ENCODE measurements at places on chromosomes 4 and X.

DNA sequence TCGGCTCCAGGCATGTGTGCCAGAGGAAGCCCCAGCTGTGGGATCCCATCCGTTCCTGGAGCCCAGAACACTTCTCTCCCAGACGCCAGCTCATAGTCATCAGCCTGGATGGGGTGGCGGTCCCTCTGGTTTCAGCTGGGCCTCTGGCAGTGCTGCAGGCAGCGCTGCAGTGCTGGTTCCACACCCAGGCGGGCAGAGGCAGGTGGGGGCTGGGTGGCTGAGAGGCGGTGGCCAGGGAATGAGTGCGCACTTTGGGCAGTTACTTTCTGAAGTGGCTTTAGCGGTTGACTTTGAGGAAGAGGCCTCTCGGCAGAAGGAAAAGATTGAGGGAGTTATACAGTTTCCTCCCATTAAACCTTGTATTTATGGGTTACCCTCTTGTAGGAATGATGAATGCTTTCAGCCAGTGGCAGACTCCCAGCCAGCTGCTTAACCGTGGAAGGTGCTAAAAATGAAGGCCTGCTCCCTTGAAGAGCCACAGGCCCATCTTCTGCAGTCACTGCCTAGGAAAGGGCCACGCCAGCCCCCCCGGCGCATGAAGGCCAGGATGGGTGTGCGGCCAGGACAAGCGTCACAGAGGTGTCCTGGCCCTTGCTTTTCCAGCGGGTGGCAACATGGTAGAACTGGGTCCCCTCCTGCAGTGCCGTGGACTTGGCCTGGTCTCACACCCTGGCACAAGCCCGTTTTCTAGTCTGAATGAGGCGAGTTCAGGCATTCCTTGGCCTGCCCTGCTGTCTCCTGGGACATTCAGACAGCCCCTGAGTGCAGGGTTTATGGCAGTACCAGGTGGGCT lies 9.9 kb downstream of the TADA2B start:
- no peak for DNase-seq

DNA sequence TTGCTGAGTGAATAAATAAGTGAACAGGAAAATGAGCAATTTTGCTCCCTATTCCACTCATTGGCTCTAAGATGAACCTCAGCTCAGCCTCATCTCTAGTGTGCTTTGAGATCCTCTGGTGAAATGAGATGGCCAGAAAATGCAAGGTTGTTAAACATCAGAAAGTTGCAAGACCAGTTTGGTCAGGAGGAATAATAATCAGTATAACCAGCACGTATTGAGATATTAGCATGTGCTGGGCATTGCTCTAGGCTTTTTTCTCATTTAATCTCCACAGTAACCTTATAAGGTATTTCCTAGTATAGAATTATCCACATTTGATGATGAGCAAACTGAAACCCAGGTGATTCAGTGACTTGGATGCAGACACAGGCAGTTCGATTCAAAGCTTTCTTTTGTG lies 110.5 kb upstream of the PAK3 start:
- DNase-seq = no peak

DNA sequence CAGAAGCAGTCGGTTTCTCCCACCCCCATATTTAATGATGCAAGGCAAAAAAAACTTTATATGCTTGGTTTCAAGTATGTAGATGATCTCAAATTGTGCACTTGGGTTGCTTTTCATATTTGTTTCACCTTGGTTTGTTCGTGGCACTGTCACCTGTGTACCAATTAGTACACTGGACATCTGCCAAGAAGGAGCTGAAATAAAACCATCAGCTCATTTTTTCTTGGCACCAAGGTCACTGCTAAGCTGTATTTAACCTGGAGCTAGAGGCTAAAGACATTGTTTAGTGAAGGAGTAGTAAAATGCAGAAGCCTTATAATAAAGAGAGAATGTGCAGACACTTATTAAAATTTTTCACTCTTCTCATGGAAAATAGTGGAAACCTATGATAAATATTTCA lies 430.8 kb downstream of the ARHGAP24 start:
- DNase-seq = no peak

DNA sequence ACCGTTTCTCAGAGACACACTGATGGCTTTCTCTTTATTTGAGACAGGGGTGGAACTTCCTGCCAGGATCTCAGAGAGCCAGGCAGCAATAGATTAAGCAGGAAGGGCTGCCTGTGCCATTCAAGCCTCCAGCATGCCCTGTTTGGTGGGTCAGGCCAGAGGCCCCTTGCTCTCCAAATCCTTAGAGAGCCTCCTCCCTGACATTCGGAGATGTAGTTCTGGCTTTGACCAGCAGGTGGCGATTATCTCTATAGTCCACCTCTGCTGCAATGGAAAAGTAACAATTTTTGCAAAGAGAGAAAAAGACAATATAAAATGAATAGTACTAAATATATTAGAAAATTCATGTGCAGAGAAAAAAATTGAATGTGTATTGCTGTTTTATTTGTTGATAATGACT lies 93.9 kb downstream of the NXF2B start:
- DNase-seq = no peak

DNA sequence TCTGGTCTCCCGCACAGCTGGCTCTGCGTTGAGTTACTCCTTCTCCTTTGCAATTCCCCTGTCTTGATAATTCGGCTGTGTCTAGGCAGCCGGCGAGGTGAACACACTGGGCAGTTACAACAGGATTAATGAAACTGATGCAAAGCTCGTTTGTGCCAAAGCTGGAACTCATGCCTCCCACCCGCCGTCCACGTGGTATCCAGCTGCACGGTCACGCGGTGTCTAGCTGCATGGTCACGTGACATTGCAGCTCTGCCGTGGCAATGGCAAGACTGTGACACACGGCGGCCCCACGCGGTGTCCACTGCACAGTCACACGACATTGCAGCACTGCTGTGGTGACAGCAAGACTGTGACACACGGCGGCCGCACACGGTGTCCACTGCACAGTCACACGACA lies 31.2 kb upstream of the LRPAP1 start:
- DNase-seq = no peak

DNA sequence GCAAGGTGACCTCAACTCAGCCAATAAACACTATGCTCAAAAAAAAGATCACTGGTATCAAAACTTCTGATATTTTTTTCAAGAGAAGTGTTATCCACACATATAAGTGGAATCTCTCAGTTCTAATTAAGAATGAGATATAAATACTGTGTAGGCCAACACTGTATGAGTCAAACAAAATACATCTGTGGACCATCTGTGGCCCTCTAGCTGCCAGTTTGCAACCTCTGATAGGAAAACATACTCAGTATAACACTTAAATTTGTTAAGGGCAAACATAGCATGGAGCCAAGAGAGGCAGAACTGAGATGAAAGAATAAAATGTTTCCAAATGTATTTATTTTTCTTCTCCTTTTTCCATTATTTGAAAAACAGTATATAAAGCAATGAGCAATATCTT lies 377.3 kb downstream of the ARAP2 start:
- no peak for DNase-seq

DNA sequence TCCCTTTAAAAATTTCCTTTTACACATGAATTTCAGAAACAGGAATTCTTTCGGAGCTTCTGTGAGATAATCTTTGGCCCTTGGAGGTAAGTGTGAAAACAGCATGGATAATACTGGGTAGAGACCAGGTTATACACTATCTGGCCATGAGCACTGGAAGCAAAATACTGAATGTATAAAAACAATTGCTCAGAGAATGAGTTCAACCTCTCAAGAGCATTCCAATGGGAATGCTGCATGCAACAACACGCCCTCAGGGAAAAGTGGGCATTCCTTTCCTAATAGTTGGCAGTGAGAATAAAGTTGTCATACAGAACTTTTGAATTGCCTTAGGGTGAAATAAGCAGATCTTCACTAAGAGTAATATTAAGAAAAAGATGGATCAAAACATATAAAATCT lies 574.8 kb upstream of the DIPK2B start:
- DNase-seq = no peak

GRCh38 chr4:139454111-139455045 lies at the start of gene RAB33B:
TSS of gene RAB33B (plus strand) at chr4:139454121. CDS start at chr4:139454196, 75 bp downstream.
- DNase-seq = peak; percentile 44

- no peak for DNase-seq
Measured at GRCh38 chr4:39134683-39135306, 47.5 kb upstream of the WDR19 start.

- DNase-seq = peak; percentile 46
Measured at GRCh38 chr4:2330091-2331042, 68.5 kb upstream of the MXD4 start.

- no peak for DNase-seq
Measured at GRCh38 chr4:157558016-157558415, 337.5 kb downstream of the GRIA2 start.

DNA sequence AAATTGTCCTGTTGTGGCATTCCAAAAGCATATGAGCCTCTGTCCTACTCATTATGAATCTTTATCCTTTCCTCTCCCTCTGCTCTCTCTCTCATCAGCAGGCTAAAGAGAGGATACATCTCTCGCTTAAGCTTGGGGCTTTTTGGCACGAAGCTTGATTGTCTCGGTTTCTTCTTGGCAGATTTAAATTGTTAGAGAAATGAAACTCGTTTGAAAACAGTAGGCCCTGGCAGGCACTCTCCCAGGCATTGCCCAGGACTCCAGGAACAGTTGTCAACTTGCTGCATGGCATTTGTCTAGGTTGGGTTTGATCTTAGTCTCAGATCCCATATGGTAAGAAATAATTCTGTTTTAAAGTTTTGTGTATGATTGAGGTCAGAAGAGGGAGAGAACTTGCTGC lies 35.5 kb downstream of the NAA11 start:
- DNase-seq = no peak

GRCh38 chr4:165124488-165124887 lies 11.8 kb upstream of the TMEM192 start:
- DNase-seq = no peak

- DNase-seq = no peak
Measured at GRCh38 chrX:129739578-129739977, 799 bp downstream of the XPNPEP2 start.

DNA sequence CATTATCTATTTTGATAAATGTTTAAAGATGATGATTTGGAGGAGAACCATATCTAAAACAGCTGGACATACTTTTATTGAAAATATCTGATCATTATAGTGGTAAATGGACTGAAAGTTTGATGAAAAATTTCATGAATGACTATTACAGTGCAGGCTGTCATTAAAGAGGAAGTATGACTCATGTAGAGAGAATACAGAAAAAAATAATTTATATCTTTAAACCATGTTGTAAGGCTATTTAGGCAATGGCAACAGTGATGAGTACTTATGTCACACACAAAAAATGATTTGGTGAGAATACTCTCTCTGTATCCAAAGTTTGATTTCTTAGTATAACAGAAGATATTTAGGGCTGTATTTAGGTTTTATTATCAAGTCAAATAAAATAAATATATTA lies 3.9 kb upstream of the GLRB start:
- DNase-seq = no peak

DNA sequence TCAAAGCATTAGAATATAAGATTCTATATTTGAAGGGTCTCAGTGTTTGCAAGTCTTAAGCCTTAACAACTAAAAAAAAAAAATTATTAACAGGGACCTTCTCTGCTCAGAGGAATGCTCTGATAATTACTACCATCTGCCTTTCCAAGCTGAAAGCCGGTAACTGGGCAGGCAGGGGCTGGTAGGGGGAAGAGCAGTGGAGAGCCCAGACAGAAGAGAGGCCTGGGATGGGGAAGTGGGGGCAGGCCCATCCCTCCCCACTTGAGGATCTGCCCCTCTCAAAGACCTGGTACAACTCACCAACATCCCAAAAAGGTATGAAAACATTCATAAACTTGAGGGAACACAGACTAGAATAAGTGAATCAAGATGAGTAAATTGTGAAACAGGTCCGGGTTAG lies 113.9 kb downstream of the QDPR start:
- DNase-seq = no peak

GRCh38 chrX:150649096-150649870 lies 43.9 kb upstream of the MTMR1 start:
- peak; percentile 2 for DNase-seq

GRCh38 chr4:75769036-75769435 lies 44.7 kb downstream of the USO1 start:
- DNase-seq = peak; percentile 2

DNA sequence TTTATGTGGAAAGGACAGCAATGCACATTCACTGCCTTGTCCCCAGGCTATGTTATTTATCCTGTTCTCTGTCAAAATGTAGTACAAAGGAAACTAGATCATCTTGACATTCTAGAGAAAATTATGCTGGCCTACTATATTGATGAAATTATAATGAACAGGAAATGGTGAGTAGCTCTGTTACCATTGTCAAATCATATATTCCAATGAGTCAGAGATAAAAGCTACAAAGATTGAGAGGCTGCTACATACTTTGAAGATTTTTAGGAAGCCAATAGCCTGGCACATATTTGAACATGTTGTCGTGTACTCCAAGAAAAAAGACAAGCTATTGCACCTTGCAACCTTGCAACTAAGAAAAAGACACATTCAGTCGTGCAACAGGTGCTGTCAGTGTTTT lies 52.7 kb upstream of the TET2 start:
- no peak for DNase-seq

DNA sequence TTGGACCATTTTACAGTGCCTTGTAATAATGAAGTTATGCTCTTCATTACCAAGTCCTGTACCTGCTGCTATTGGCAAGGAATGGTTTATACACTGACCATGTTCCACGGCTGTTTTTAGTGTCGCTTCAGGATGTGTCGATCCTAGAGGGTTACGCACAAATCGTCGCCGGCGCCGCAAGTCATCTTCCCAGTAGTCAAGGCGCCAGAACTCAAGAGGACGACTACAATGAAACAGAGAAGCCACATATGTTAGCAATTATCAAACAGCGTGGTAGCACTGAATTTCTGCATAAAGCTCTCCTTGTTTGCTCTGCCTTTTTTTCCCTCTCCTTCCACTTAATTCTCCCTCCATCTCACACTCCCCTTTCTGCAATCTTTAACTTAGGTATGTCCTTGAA lies 17.0 kb downstream of the MAB21L2 start:
- DNase-seq = no peak

DNA sequence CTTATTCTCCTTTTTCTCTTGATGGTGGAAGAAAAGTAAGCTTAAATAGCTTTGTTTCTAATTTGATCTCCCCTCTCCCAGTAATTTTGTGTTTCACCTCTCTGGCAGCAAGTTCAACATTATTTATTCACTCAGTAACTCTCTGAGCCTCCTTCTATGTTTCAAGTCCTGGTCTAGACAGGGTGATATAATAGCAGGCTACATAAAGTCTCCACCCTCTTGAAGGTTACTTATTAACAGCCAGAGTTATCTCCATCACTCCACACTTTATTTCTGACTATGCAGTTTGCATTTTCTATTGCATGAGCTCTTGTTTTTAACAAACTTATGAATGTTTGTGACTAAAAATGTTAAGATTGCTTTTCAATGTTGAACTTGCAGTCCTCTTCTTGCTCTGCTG lies 17.8 kb upstream of the ANOS1 start:
- DNase-seq = no peak

DNA sequence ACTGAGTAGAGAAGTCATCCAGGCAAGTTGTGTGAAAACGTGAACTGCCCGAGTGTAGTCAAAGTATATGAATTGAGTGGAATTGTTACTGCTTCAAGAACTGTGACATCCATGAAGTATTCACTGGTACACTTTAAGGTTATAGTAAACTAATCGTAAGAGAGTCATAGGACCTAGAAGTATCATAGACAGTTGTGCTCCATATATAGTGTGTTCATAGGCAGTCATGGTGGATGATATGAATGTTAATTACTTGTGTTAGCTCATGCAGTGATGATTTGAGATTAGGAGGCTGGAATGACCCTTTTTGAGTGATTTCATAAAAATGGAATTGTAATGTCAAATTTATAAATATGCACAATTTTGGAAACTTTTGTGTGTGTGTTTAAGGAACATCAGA lies 81.3 kb upstream of the TLR2 start:
- DNase-seq = no peak
